Calu3 (cell line): ENCODE measurements at places on chromosomes 5 and 9.

DNA sequence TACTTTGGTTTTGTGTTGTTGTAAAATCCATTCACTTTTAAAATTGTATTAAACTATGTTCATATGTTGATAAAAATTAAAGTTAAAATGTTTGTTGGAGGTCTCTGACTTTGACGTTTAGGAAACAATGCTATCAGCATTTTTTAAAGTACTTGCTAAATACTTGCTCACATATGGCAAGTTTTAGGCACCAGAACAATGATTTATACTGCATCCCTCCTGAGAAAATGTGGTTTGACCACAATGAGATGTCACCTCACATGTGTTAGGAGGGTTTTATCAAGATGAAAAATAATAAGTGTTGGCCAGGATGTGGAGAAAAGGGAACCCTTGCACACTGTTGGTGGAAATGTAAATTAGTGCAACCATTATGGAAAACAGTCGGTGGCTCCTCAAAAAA is 180.8 kb downstream of the HSD17B3 start:
- DNase-seq = no peak

GRCh38 chr9:93674580-93675335 is 98.4 kb downstream of the PHF2 start:
- no peak for DNase-seq

- no peak for DNase-seq
Observed at GRCh38 chr5:1292139-1292538, 2.7 kb downstream of the TERT start.

GRCh38 chr5:80174790-80175189 is 81.1 kb downstream of the SERINC5 start:
- DNase-seq = no peak

DNA sequence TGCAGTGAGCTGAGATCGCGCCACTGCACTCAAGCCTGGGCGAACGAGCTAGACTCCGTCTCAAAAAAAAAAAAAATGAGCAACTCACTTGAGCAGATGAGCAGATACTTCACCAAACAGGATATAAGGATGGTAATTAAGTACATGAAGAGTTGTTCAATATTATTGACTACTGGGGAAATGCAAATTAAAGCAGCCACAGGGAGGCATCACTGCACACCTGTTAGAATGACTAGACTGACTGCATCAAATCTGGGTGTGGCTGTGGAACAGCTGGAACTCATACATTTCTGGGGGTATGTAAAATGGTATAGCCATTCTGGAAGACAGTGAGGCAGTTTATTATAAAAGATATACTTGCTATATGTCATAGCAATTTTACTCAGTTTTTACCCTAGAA is 93.0 kb downstream of the WNK2 start:
- DNase-seq = no peak

GRCh38 chr5:154861946-154862345 is 3.5 kb downstream of the CNOT8 start:
- DNase-seq = no peak

- no peak for DNase-seq
Observed at GRCh38 chr5:96602776-96603175, 59.4 kb upstream of the CAST start.

GRCh38 chr9:3498691-3499090 is 27.1 kb downstream of the RFX3 start:
- DNase-seq = no peak

DNA sequence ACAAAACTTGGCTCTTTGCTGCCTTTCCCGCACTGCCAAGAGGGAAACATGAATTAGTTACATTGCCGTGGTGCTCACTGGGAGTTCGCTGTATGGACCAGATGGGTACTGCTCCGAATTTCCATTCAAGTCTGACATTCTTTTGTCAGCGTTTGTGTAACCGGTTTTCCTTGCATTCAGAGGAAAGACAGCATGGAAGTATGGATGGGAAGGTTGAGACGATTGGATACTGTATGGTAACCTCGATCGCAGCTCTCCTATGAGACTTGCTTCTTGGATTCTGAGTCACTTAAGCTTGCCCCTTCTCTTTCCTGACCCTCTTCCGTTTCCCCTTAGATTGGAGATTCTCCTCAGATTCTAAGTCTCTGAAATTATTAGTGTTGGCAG is 625 bp upstream of the UBLCP1 start:
- DNase-seq = peak; percentile 4

DNA sequence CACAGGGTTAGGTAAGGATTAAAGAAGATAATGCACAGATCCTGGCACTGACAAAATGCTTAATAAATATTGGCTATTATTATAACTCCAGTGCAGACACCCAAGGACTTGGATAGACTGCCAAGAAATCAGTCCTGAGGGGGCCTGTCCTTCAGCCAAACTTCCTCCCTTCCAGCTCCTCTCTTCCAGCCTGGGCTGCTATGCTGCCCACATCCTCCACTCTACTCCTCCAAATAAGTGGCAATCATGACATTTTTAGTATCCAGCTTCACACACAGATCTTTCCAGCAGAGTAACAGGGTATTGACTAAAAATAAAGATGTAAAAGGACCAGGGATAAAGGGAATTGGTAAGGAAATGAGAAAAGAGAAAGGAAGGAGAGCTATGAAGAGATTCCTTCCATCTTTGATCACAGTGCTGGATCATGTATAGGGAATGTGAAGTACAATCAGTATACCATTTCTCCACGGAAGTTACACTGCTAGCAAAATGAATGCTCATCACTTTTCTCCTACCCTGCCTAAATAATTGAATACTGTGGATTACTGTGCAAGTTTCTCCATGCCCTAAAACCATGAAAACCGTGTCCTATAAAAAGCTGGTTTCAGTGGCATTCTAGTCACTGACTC is 136.0 kb upstream of the OSMR start:
- no peak for DNase-seq

- DNase-seq = no peak
Observed at GRCh38 chr5:59317023-59317773, 576.3 kb downstream of the PDE4D start.

DNA sequence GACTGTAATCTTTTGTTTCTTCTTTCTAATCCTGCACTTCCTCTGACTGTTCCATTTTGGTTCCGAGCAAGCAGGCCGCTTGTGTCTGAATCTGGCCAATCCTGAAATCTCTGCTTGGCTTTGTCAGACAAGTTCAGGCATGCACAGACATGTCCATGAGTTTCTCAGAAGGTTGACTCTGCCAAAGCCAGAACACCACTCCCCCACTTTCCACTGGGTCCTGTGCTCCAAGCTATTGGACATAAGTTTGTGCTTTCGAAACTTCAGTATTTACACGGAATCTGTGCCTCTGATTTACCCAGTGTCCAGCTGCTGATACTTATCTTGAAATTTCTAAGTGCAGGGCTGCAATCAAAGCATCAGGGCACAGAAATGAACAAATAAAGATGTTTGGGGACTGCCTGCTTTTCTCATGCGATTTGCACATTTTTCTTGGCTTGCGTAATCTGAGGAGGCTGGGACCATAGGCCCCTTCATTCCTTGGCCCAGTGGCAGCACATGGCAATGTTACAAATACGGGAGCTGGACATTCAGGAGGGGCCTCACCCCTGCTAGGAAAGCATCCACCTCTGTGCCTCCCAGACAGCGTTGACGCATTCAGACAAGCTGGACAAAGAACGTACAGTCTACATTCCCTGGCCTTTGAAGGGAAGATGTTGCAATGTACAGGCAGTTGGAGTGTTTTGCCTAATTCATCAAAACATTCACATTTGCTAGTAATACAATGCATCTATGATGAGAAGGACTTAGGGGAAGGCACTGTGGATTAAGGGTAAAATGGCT is 209.2 kb upstream of the PAPPA start:
- DNase-seq = no peak

GRCh38 chr5:9363449-9363848 is 182.4 kb downstream of the SEMA5A start:
- no peak for DNase-seq

DNA sequence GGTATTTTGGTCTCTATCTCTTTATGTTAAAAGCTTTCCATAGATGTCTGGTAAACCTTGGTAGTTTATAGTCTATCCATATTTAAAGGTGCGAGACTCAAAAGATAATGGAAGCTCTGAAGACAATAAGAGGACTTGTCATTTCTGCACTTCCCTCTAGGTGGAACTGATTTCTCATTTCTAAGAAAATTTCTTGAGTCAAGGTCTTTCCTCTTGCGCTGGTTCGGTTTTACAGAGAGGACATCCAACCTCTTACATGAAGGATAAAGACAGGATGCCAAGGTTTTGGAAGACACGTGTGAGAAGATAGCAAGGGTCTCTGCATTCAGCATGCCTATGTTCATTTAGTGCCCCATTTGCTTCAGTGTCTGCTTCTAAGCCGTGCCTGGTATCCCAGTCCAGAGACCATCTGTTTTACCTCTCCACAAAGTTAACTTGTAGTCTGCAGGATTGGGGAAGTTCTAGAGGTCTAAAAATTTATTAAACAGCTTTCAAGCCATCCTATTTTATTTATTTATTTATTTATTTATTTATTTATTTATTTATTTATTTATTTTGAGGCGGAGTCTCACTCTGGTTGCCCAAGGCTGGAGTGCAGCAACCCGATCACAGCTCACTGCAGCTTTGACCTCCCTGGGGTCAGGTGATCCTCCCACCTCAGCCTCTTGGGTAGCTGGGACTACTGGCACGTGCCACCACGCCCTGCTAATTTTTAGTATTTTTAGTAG is 41.6 kb downstream of the KIAA1191 start:
- no peak for DNase-seq

DNA sequence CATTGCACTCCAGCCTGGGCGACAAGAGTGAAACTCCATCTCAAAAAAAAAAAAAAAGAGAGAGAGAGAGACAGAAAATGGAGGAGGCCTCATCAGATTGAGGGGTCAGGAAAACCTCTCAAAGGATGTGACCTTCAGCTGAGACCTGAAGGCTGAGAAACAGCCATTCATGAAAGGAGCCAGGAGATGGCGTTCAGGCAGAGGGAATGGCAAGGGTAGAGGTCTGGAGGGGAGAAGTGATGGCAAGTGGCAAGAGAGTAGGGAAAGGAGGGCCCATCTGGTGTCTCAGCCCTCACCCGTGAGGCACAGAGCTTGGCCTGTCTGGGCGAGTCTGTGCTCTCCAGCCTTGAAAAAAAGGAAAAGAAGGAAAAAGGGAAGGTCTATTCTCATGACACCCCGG is 17.0 kb downstream of the CAMK2A start:
- peak; percentile 50 for DNase-seq

DNA sequence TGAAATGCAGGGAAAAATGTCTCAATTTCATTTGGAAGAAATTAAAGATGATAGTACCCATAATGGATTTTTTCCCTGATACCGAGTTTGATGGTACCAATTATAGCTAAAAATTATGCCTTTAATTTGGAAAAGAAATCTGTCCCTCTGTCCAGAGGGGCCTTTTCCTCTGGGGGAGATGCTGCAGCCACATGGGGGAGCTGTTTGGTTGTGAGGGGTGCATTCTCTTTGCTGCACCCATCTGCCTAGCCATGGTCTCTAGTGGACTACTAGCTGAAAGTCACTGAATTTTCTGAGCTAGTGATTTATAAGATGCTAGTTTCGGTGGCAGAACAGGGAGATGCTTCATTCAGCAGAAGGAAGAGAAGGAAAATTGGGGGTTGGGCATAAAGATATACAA is 9.6 kb downstream of the SEC61B start:
- peak; percentile 16 for DNase-seq

GRCh38 chr5:157540124-157540523 is 35.5 kb downstream of the ADAM19 start:
- no peak for DNase-seq

DNA sequence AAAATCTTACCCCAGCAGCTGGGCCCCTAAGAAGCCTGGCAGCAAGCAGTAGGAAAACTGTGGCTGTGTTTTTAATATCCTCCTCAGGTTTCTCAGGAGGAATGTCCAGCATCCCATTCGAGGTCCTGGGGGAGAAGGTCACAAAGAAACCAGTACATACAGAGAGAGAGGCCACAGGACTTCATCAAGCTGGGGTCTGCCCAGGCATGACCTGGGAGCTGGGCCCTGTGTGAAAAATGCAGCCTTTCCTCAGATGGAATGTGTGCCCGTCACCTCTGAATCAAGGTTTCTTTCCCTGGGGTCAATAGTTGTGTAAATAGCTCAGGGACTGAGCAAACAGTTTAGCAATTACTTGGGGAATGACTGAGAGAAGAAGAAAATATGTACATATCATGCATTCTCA is 33.9 kb upstream of the RAD23B start:
- peak; percentile 20 for DNase-seq

DNA sequence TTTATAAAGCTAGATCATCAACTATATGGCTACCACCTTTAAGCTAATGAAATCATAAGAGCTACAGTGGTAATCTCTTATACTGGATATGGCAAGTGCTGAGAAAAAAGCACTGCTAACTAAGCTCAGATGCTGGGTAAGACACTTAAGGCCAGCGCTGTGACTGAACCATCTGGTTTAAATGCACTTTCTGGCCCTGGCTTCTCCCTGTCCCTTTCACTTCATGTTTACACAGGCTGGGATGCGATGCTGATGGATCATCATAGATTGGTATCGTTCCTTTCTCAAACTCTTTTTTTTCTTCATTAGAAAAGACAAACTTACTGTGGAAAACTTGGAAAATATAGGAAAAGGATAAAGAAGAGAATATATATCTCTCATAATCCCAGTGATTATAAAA is 52.3 kb downstream of the KIF24 start:
- no peak for DNase-seq

- no peak for DNase-seq
Observed at GRCh38 chr5:142316051-142316450, 8.8 kb downstream of the SPRY4 start.

DNA sequence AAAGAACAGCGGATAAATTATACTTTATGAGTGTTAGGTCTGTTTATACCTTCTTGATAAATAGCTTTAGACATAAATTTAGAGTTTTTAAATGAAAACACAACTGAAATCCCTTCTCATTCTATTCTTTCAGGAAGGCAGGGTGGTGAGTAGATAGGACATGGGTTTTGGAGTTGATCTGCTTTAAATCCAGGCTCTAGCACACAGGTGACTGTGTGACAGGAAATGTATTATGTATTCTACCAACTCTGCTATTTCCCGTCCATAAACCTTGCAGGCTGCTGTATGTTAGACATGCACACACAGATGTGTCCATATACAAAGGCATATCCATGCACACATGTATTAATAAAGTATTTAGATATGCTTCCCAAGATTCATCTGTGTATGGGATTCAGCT is 19.3 kb upstream of the CARTPT start:
- DNase-seq = no peak

DNA sequence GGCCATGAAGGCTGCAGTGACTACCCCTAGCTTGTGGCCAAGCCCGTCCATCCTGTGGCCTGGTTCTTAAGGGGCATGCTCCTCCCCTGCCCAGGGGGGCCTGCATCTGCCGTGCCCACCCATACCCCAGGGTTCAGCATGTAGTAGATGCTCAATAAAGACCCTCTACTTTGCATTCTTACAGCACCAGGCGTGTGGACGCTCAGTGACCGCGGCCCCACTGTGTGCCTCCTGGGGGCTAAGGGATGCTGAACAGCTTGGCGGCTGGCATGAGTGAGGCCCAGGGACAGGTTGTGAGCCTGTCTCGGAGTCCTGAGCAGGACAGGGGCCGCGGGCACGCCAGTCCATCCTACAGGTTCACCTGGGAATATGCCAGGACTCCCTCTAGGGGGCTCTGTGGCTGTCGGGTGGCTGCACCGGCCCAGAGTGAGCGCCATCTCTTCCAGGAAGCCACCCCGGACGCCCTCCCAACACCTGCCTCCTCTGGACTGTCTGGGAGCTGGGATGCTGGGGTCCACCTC is 9.1 kb downstream of the NOTCH1 start:
- no peak for DNase-seq

GRCh38 chr5:115858396-115858795 is 16.7 kb downstream of the AP3S1 start:
- no peak for DNase-seq
